CD4-positive, alpha-beta T cell treated with Interleukin-1 beta for 1 hour (primary cell): ENCODE measurements at places on chromosomes 2 and 18.

GRCh38 chr2:64989126-64989981 is at the start of gene SLC1A4:
Gene SLC1A4, plus strand, starts transcription at chr2:64989399. Its CDS starts 245 bp downstream, at chr2:64989644.
- peak; percentile 82 for DNase-seq

- DNase-seq: no peak
Observed at GRCh38 chr2:199395311-199395710, 62.4 kb downstream of the SATB2 start.

GRCh38 chr2:157925071-157925470 is 48.9 kb upstream of the ACVR1 start:
- no peak for DNase-seq

DNA sequence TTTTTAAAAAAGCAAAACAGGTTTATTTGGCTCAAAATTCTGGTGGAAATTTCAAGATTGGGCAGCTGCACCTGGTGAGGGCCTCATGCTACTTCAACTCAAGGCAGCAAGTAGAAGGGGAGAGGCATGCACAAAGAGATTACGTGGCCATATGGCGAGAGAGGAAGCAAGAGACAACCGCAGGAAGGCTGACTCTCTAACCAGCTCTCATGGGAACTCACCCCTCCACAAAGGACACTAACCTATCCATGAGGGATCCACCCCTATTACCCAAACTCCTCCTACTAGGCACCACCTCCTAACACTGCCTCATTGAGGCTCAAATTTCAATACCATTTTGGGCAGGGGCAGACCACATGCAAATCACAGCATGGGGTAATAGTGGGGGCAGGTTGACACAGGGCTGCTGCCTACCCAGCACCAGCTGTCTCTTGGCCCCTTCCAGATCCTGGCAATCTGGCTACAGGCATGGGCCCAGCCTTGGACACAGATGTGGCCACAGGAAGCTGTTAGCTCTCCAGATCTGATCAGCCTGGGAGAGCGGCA is 2.0 kb upstream of the CAPN10 start:
- DNase-seq: peak; percentile 60

- DNase-seq: no peak
Observed at GRCh38 chr2:42513252-42513918, 19.6 kb upstream of the KCNG3 start.

- DNase-seq: no peak
Observed at GRCh38 chr2:166181813-166182154, 54.0 kb upstream of the SCN1A start.

- DNase-seq: peak; percentile 79
Observed at GRCh38 chr2:225002039-225002655, 40.1 kb downstream of the DOCK10 start.

GRCh38 chr18:23743733-23744333 is 54.6 kb downstream of the LAMA3 start:
- no peak for DNase-seq

DNA sequence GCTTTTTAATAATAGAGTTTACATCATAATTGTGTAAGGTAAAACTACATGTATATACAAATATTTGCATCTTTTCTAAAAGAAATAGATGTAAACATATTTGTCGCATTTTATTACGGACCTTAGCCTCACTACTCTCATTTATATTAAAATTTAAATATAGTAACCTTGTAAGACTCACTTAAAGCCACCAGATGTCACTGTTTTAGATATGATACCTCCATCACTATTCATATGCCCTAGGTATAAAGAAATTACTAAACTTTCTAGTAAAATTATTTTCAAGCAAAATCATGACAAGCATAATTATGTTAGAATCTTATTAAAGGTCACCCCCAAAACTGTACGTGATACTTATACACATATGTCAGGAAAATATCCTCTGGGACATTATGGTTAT is 674.3 kb upstream of the REG3G start:
- DNase-seq: no peak

DNA sequence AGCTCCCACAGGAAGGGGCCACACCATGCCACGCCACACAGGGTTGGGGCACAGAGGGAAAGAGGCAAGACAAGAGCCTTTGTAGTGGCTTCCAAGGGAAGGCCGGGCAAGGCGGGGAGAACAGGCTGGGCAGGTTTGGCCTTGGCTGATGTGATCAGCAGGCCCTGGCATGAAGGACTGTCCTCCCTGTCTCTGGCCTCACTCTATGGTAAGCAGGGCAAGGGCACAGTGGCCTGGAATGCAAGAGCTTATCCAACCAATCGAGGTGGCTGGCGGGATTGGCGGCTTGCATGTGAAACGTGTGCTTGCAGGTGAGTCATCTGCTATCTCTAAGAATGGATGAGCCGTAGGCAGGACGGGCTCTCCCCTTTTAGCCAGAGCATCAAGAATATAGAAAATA is 6.4 kb upstream of the ATP9B start:
- no peak for DNase-seq

GRCh38 chr2:152543717-152544116 is 173.5 kb downstream of the PRPF40A start:
- no peak for DNase-seq

DNA sequence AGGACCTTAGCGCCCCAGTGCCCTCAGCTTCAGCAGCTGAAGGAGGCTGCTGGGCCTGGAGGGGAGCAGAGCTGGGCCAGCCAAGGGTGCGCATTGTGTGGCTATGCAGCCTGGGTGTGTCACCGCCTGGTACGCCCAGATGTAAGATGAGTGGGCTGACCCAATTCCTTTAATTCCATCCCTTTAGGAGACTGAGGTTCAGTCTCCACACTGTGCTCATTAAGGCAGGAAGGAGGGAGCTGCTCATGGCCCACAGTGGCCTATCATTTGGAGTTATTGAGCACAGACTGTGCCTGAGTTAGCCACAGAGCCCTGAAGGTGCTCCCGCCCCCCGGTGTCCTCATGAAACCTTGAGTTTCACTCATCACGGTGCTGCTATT is 194.1 kb upstream of the GLI2 start:
- no peak for DNase-seq

- no peak for DNase-seq
Observed at GRCh38 chr2:45684756-45685155, 33.3 kb downstream of the PRKCE start.

DNA sequence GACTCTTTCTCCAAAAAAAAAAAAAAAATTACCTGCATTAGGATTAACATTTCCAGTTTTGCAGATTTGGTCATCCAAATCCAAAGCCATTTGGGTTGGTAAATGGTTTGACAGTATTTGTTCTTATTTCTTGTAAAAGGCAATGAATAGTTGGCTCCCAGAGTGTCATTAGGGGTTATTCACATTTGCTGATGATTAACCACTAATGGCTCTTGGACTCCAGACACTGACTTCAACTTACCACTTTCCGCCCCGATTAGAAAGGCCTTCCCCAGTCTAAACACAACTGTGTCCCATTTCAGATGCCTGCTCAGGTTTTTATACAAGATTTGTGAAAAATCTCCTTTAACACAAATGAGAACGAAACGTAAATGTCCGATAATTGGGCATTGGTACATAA is 9.6 kb upstream of the TGIF1 start:
- DNase-seq: no peak

DNA sequence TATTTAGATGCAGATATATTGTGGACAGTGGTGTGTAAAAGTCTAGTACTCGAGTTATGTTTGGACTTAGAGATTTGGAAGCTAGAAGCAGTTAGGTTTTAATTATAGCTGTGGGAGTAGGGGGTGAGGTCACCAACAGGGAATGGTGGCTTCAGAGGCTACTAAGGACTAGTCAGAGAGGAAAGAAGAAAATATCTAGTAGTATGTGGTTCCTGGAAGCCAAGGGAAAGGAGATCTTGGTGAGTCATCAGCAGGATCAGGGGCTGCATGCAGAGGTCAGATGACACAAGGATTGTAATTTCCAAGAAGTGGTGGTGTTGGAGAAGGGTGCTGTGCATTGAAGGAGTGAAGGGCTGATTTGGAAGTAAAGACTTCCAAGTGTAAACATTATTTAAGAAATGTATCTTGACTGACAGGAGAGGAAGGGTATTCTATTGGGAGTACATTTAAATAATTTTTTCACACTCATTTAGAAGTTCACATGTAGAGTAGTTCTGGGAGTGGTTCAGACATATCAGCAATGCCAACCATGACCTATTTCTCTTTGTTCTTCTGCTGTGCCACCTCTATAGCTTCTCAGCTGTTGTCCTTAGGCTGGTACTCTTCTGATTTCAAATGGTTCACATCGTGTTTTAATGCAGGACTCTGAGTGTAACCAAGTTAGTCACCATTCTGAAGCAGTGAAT is 59.1 kb downstream of the ACSL3 start:
- no peak for DNase-seq

DNA sequence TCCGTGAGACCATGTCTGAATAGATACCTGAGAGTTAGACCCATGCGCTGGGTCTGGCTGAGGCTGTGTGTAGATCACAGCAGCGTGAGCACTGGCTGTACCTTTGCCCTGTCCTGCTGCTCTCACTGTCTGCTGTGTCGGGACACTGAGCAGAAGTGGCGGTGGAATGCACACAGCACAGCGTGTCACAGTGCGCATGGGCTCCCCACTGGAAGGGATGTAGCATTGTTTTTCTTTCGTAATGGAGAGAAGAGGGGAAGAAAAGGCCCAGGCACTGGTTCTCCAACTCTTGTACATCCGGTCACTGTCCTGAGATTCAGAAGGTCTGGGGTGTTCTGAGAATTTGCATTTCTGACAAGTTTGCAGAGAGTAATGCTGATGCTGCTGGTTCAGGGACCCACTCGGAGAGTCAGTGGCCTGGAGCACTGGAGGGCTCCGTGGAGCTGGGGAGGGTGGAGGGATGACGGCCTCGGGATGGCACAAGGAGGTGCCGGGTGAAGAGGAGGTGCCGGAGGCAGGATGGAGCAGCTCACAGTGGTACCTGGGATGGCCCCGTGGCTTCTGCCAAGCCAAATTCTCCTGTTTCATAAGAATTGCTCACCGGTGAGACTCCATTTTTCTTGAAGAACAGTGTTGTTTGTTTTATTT is 252.8 kb downstream of the LDLRAD4 start:
- DNase-seq: no peak

DNA sequence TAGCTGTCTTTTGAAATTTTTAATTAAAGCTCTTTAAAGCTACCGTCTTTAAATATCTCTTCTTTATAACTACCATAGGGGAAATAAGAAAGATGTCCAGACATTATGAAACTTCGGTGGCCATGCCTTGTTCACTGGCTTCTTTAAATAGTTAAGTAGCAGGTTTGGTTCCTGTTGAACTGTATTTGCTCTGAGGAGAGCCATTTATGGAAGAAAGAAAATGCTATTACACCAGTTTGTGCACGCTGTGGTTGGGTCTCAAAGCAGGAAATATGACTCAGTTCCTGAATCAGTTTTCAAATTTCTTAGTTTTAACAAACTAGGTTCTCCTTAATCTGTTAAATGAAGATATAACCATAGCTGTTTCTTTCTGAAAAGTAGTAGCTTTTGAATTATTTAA is 12.2 kb downstream of the ARPC2 start:
- DNase-seq: peak; percentile 66

DNA sequence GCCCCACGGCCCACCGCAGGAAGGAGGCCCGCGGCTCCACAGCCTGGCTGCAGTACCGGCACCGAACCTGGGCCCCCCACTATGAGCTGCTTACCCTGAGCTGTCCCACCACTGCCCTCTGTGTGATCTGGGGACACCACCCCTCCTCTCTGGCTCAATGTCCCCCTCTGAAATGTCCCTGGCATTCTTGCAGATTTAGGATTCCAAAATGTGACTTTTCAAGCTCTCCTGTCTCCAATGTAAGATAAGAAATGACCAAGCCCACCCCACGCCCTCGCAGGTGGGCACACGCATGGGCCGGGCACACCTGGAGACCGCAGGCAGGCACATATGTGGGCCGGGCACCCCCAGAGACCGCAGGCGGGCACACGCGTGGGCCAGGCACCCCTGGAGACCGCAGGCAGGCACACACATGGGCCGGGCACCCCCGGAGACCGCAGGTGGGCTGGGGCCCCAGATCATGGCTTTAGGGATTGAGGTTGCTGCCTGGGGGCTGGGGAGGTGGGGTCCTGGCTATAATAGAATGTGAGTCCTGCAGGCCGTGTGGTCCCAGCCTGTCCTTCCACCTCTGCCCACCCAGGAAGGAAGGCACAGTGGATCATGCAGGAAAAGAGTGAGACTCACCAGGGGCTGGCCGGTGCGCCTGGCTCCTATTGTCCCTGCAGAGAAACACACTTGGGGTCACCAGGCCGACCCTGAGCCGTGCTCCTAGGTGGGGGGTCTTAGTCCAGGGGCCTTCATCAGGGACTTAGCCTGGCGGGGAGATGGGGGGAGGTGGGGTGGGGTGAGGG is 7.2 kb downstream of the PDCD1 start:
- DNase-seq: no peak

GRCh38 chr2:100073110-100073509 is 69.3 kb downstream of the AFF3 start:
- DNase-seq: no peak

DNA sequence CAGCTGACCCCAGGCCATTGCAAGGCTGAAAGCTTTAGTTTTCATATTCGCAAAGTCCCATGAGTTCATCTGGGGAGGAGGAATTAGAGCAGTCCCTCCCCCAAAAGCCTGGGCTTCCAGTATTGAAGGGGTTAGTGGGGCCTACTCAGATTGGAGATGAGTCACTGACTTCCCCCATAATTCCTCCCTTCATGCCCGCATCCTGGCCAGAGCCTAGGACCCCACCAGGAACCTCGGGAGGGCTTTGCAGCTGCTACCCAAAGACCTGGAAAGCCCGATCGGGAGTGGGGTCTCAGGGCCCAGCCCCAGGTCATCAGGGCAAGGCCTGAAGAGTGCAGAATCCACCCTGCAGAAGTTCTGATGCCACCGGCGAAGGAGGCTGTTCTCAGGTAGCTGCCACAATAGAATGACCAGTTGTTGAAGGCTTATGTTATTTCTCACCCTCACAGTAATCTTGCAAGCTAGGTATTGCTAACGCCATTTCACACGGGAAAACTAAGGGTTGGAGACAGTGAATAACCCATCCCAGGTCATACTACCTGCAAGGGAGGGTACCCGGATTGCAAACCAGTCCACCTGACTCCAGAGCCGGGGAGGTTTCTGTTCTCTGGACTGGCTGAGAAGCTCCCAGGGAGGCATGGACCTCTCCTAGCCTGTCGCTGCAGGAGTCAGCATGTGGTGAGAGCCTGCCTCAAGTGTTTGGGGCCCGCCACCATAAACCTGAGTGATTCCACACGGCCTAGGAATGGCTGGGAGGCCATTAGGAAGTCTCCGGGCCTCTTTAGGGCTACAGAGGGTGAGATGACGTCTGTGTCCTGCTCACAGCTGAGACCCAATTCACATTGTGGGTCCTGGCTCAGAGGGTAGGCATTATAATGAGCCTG is 5.8 kb upstream of the ARID5A start:
- no peak for DNase-seq

GRCh38 chr2:31269087-31269486 is 35.1 kb downstream of the EHD3 start:
- no peak for DNase-seq
